ENCODE measurements at places on chromosomes 6 and 20. TPM values are rescaled to one million over a fixed set of nuclear protein-coding genes. Genes with fewer than 3 reads are reported as not detected.

DNA sequence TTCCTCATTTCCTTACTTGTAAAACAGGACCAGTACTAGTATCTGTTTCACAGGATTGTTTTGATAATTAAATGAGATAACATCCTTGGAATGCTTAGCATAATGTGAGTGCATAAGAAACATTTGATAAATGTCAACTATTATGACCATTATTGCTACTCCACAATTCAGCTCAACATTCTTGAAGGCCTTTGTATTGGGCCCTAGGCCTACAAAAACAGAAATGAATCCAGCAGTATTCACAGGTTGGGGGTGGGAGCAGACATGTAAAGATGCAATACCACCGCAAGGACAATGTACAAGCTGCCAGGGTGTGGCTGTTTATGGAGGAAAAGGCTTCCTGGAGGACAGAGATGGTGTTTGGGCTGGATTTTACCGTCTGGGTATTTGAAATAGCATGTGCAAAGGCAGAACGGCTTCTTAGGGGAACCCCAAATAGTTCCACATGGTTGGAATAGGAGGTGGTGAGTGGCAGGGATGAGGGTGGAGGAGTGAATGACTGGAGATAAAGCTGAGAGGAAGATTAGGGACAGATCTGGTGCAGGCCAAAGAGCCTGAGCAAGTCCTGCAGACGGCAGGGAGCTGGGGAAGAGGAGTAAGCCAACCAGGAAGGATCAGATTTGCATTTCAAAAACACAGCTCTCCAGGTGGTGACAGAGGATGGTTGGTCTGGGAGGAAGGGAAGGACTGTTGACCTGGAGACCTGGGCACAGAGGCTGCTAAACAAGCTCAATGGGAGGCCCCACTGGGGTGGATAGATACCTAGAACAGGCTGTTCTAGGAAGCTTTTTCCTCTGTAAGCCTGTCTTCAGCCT lies 57.0 kb upstream of the EPB41L1 start:
- H3K36me3 ChIP-seq: no peaks in the 10 kb centered on the region
- peaks cover 10% of the 10 kb centered on the region for H3K4me1 ChIP-seq
- H3K4me3 ChIP-seq: no peak overlapping the region
- DNase-seq: no peak

SIRPB2 gene
- polyA plus RNA-seq: 4.7 TPM

GRCh38 chr6:35302604-35303241 lies 5.1 kb downstream of the DEF6 start:
- DNase-seq: peak; percentile 94
- H3K27ac ChIP-seq: peak overlapping the region; percentile 98
- peaks cover 78% of the 10 kb centered on the region for H3K4me1 ChIP-seq
- peak overlapping the region; percentile 6 for H3K4me3 ChIP-seq
- peaks cover 6% of the 10 kb centered on the region for H3K36me3 ChIP-seq

TCFL5 gene
- 4.5 TPM for polyA plus RNA-seq

DNA sequence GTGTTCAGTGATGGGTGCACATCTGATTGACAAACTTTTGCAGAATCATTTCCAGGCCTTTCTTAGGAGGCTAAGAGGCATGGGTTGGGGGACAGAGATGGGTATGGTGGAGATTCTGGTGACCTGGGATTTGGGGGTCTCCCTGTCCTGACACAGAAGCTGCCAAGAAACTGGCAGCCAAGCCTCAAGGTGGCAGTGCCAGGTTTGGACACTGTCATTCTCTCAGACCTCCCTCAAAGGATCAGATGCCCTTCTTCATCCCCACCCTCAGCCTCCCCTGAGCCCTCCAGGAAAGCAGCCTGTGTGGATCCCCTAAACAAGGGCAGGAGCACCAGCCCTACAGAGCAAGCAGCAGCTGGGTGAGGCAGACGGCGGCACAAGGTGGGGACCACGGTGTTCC lies 18.1 kb upstream of the MAS1L start:
- H3K27me3 ChIP-seq: peaks cover 4% of the 10 kb centered on the region
- H3K27ac ChIP-seq: no peak overlapping the region

GRCh38 chr6:4664911-4665310 lies 111.3 kb upstream of the CDYL start:
- H3K27me3 ChIP-seq: no peaks in the 10 kb centered on the region
- no peak for DNase-seq
- no peak overlapping the region for H3K27ac ChIP-seq
- H3K4me3 ChIP-seq: no peak overlapping the region
